Kidney capillary endothelial cell (primary cell): ENCODE measurements at places on chromosomes 2 and 18.

DNA sequence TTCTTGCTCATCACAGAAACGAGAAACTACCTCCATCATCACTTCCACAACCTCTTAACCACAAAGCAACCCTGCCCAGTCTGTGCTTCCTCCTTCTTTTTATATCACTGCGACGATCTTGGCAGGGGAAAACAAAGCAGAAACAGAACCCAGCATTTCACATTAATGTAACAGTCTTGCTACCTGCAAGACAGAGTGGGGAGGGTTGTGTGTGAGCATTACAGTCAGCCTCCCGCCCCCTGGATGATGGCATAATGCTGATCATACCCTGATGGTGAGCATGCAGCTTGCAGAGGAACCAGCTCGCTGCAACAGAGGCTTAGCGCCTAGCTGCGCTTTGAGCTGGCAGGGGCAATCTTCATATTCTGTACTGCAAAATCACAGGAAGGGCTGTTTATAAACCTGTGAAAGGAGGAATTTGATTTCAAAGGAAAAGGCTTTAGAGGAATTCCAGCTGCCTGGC, 376.1 kb downstream of the IRS1 start:
- DNase-seq, result no peak

DNA sequence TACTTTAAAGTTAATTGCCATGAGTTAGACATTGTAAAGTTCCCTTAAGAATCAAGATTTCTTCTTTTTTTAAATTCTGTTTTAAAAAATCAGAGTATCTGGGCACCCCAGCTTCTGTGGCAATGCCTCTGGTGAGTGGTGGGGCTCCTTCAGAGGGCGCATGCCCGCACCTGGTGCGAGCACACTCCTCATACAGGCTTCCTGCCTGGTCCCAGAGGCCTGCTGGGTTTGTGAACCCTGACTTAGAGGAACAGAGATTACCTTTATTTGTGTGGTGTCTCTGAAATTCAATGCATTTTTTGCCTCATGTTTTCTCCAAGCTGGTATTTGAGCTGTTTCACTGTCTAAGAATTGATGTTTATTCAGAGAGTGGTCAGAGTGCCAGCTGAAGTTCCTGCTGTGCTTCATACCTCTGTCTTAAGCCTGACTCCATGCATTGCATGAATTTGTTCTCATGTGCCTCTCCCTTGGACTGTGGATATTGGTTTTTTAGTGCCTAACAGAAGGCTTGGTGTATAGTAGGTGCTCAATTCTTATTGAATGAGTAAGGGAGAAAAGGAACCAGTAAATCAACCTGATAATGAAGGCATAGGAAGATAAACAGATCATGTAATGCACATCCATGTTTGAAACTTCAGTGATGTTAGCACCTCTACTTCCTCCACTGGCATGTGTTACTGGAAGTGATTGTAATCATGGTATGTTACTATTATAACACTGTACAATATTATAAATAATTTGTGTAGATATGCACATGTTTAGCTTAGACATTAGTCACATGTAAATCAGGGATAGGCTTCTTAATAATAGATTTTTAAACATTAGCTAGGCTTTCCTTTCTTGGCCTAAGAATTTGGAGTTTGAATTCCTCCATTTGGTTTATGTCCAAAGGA, 29.0 kb downstream of the PHLPP1 start:
- no peak for DNase-seq

- DNase-seq, result peak; percentile 16
These were observed 1492.9 kb upstream of the CELF4 start for GRCh38 chr18:39058386-39059000.

DNA sequence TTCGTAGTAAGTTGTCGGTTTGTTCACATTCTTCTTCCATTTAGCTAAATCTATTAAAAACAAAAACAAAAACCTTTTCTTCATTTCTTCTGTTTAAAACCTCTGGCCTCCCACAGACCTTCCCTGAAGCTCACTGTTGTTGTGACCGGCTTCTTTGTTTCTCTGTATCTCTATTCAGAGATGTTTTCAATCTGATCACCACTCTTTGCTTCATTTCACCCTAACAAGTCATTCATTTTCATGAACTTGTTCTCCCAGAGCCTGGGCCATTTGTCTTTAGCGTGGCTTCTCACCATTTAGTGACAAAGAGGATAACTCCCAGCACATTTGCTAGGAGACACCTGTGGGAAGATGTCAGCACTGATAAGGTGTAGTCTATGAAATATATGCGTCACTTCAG, 794.2 kb downstream of the ERBB4 start:
- DNase-seq, result no peak

- DNase-seq, result no peak
These were observed 6.7 kb downstream of the SFTPB start for GRCh38 chr2:85661139-85661858.

GRCh38 chr2:10924441-10924840, 12.7 kb downstream of the KCNF1 start:
- DNase-seq, result no peak

DNA sequence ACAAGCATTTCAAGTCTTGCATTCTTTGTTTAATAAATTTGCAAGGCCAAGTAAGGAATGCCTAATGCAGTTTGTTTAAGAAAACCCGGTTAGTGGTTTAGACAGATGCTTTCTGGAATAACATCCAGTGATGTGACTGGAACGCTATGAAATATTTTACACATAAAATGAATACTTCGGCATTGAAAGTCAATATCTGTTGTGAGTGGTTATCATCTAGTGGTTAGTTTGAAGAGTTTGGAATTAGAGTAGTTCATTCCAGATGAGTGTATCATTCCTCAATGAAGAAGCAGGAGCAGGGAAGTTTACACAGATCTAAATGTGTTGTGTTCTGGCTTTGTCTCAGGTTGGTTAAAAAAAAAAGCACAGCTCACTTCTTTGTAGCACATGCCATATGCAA, 608.0 kb upstream of the PIK3C3 start:
- no peak for DNase-seq

DNA sequence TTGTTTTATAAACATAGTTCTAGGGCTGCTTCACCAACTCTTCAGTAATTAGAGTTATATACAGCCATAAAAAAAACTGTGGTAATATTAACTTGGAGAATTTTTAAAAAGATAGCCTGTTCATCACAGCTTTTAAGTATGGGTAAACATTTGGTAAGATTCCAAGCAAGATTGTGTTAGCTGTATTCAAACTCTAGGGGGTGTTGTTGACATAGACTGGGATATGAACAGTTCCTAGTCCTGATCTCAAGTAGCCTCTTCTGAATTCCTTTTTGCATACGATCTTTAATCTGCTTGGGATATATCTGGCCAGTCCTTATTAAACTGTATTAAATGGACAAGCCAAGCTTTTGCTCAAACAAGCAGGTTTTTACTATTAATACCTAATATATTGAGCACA, 13.4 kb downstream of the NOP58 start:
- DNase-seq, result peak; percentile 76

DNA sequence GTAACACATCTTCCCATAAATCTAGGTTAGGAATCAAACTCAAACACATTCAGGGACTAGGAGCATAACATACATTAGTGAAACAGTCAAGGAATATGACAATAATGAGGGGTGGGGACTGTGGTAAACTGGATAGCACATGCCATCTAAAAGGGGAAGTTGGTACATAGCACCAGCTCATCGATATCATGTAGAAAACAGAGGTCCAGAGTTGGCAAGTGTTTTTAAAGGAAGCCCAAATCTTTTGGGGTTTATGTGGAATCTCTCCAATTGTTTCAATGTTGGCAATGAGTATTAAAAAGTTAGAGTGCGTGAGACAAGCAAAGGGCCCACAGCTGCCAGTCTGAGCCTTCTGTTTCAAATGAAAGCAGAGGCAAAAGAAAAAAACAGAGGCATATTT, 24.4 kb downstream of the KLF7 start:
- DNase-seq, result no peak

- DNase-seq, result no peak
These were observed 64.3 kb upstream of the CYP26B1 start for GRCh38 chr2:72211777-72212485.

DNA sequence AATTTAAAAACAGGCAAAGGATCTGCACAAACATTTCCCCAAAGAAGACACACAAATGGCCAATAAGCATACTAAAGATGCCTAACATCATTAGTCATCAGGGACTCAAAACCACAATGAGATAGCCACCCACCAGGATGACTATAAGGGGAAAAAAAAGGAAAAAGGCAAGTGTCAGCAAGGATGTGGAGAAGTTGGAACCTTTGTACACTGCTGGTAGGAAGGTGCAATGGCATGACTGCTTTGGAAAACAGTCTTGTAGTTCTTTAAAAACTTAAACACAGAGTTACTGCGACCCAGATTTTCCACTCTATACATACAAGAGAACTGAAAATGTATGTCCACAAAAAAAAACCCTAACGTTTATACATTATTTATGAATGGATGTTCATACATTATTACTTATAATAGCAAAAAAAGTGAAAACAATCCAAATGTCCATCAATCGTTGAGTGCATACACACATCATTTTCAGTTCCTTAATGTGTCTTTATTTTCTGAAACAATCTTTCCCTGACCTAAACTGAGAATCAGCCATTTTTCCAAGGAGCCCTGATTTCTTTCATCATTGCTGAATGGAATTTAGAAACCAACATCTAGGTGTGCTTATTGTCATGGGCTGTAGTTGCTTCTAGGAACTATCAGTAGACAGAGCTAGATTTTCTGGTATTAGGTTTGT, 64.7 kb upstream of the TLK1 start:
- peak; percentile 39 for DNase-seq

GRCh38 chr2:24723665-24724064, 69.5 kb downstream of the PTRHD1 start:
- DNase-seq, result no peak

DNA sequence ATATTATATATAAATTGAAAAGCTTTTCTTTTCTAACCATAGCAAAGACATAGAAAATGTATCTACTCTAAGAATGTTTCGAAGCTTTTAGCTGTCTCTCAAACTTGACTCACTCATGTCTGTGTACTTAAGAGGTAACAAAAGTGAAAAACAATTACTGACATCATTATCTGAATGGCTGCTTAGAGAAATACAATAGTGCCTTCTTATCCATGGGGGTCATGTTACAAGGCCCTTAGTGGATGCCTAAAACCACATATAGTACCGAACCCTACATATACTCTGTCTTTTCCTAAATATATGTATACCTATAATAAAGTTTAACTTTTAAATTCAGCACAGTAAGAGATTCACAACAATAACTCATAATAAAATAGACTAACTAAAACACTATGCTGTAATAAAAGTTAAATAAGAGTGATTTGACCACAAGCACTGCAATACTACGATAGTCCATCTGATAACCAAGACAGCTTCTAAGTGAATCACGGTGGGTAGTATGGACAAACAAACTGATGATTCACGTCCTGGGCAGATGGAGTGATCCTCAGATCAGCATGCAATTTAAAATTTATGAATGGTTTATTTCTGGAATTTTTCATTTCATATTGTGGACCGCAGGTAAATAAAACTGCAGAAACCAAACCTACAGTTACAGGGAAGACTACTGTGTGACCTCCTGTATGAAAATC, 246.2 kb downstream of the XIRP2 start:
- peak; percentile 68 for DNase-seq

DNA sequence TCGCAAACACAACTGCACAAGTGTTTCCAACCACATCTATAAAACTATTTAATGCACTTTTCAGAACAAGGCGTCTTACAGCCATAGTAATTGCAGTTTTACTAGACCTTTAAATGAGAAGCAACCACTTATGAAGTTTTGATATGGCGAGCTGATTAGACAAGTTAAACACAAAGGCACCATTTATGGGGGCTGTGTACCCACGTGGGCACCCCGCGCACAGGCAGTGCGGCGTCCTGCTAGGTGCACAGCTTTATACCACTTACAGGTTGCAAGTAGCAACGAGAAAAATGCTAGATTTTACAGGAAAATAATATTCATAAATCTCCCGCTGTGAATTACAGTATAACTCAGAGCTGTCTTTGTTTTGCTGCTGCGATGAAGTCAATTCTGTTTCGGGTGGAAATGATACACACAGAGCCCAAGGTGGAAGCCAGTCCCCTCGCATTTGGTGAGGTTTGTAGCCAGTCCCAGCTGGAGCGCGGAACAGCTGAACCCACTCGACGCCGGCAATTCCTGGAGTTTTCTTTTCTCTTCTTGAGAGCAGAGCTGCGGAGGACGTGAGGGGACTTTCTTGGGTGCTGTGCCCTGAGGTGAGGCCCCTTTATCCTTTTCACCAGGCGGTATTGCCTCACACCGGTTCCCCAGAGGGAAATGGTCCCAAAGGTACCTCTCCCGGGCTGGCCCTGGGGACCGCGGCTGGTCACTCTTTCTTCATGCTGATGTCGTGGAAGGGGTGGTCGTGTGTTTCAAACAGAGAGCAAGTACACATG, 76.7 kb downstream of the PTGR3 start:
- no peak for DNase-seq

DNA sequence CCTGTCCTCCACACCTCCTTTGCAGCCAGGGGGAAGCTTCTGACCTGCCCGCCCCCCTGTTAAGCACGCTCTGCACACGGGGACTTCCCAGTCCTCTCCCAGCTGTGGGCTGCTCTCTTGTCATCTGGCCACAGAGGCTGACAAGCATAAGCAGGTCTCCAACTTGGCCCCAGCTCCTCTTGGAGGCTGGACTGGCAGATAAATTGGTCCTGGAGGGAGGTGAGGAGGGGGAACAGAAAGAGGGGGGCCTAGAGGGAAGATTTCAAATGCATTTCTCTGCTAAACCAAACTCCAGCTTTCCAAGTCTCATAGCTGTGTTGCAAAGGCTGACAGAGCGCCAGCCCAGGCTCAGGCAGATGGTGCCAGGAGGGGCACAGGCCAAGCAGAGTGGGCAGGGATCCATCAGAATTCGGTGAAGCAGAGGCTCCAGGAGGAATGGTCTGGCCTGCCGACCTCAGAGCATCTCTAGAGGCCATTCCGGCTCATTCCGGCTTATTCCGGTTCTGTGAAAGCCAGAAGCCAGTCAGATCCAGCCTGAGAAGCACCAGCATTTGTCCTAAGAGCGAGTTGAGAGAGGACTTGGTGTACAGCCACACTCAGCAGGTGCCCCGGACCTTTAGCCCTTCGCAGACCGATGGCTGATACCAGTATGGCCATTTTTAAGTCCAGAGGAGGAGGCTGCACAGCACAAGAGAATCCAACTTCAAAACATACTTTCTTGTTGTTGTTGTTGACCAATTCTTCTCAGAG, 508.9 kb upstream of the MYT1L start:
- DNase-seq, result no peak

DNA sequence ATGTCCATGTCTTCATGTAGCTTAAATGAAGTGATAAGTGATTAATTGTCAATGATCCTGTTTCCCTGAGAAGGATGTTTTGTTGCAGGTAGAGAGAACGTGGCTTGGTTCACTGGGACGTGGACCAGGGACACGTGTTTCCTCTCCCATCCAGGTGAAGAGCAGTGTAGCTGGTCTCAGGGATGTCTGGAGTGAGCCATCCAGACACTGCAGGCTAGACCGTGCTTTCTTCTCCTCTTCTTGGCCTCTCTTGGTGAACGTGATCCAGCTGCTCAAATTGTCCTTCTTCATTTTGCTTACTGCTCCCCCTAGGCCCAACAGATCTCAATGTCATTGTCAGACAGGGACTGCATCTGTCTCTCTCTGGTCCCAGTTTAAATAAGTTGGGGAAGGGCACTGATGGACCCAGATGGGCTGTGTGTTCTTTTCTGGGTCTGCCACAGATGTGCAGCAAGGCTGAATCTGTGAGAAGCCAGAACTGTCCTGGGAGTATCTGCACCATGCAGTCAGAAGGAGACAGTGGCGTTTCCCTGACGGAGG, 263.8 kb downstream of the CYRIA start:
- DNase-seq, result no peak

GRCh38 chr2:29894822-29895614, 26.4 kb downstream of the ALK start:
- no peak for DNase-seq

- peak; percentile 34 for DNase-seq
These were observed 231.3 kb downstream of the BCL2 start for GRCh38 chr18:63088262-63088661.

- no peak for DNase-seq
These were observed 123.0 kb upstream of the SETBP1 start for GRCh38 chr18:44557616-44558151.
